ENCODE measurements at places on chromosomes 3 and 15. TPM values are rescaled to one million over a fixed set of nuclear protein-coding genes. Genes with fewer than 3 reads are reported as not detected.

The ISLR gene
- total RNA-seq, result under 0.01 TPM

The NEO1 gene
- 16.3 TPM for total RNA-seq

The FBXW12 gene
- total RNA-seq, result not detected

The GOLGA6B gene
- not detected for total RNA-seq

The LHFPL4 gene
- not detected for total RNA-seq

The SNTN gene
- not detected for total RNA-seq

The AADACL2 gene
- total RNA-seq, result not detected

The DAZL gene
- not detected for total RNA-seq

The CRTC3 gene
- 4.7 TPM for total RNA-seq

The ADAMTS9 gene
- 1.1 TPM for total RNA-seq

The KCNAB1 gene
- under 0.01 TPM for total RNA-seq

The TASOR gene
- 28.5 TPM for total RNA-seq

The GRAMD1C gene
- 5.0 TPM for total RNA-seq

The MAP3K13 gene
- 17.6 TPM for total RNA-seq

The RLBP1 gene
- total RNA-seq, result not detected

The MAPKAPK3 gene
- 57.2 TPM for total RNA-seq

The CCR3 gene
- total RNA-seq, result not detected

The USP19 gene
- total RNA-seq, result 22.5 TPM

The ATP13A5 gene
- total RNA-seq, result not detected

The H1-8 gene
- not detected for total RNA-seq

The ZPLD1 gene
- total RNA-seq, result under 0.01 TPM

The NCEH1 gene
- 28.9 TPM for total RNA-seq

The HIGD2B gene
- total RNA-seq, result not detected

The KBTBD8 gene
- total RNA-seq, result 8.6 TPM

The IQCF5 gene
- total RNA-seq, result not detected

The PRSS50 gene
- not detected for total RNA-seq

The CPN2 gene
- not detected for total RNA-seq

The MRAS gene
- 59.3 TPM for total RNA-seq

The PRR23C gene
- not detected for total RNA-seq
